ENCODE measurements at places on chromosomes 4 and X.
A peak's percentile ranks its signal among the peaks of the same experiment; 100 is the strongest.

- no peak for DNase-seq
These were observed 211.5 kb downstream of the DHX15 start for GRCh38 chr4:24372881-24373280.

GRCh38 chrX:110180176-110180927 lies 137.5 kb downstream of the AMMECR1 start:
- no peak for DNase-seq

- no peak for DNase-seq
These were observed 87.2 kb upstream of the PDE5A start for GRCh38 chr4:119715490-119716445.

- DNase-seq = peak; percentile 18
These were observed 150.3 kb downstream of the MSL3 start for GRCh38 chrX:11908371-11908770.

- DNase-seq = no peak
These were observed 51.6 kb downstream of the CLCN4 start for GRCh38 chrX:10208281-10208856.

DNA sequence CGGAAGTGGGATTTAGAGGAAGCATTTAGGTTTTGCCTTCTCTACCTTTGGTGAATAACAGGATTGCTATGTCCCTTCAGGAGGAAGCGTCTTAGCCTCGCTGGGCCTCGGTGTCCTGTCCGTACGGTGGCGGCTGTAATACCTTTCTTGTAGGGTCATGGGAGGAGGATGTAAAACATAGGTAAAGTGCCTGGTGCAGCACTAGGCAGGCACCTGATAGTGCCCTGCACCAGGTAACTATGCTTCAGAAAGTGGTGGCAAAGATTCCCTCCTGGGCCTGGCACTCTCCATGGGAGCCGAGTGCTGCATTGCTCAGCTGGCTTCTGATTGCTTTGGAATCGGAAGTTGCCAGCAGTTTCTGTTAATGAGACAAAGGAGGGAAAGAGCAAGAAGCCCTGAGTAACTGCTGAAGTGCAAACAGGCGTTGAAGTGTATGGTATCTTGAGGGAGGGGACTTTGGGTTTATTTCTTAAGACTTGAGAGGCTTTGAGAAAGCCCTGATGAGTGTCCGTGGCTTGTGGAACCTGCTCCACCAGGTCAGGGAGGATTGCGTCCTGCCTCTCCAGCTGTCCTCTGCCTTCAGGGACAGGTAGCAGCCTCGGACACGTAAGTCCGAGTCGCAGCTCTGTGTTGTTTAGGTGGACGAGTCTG lies 45.8 kb downstream of the TBC1D14 start:
- DNase-seq = no peak

DNA sequence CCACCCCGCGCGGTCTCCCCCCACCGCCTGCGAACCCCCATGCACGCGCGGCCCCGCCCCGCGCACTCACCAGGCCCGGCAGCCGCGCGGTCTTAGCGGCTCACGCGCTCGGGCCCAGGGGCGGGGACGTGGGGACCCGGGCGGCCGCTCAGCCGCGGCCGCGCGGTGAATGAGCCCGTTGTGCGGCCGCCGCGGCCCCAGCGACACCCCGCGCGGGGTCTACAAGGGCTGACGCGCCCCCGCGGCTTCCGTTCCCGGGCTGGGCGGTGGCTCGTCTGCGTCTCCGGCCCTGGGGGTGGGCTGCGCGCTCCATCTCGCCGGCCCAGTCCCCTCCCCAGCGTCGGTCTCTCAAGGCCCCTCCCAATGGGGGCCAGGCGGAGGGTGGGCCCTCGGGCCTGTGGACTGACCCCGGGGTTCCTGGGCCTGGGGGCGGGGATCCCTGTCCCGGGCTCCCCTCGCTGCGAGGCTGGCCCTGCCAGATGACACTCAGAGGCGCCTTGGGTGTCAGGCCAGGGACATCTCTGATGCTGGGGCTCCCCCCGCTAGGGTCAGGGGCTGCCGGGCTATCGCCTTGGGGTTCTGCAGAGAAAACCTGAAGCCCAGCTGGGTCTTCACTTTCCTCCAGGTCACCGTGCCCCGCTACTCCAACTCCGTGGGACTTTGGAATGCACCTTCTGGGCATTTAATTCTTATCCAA lies 4.3 kb upstream of the SLC26A1 start:
- DNase-seq = no peak

- no peak for DNase-seq
These were observed 244.5 kb upstream of the FSTL5 start for GRCh38 chr4:162408309-162408708.

GRCh38 chr4:110442309-110442708 lies 33.6 kb upstream of the ENPEP start:
- DNase-seq = no peak

DNA sequence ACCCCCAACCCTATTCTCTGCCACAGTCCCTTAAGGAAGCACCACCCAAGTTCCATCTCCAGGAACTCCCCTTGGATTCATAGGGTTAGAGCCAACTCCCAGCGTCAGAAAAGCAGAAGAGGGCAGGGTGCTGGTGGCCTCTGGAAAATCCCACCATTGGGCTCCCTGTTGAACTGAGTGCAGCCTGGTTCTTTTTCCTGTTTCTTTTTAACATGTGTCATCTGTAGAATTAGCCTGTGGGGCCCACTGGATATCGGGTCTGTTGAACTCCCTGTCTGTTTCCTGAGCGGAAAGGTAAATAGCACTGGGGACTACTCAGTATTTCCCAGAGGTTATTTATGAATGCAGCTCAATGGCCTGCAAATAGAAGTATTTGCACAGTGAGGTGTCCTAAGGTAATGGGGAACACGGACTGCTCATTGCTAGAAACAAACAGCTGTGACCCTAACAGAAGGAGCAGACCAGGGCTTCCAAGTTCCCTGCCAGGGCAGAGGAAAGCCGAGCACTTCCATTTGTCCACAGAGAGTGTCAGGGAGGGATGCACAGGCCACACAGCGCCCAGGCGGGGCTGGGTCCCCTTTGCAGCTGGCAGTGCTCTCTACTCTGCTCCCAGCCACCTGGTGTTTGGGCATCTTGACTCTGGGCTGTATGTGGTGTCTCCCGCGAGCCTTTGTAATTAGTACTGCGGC lies 102.6 kb downstream of the FHDC1 start:
- DNase-seq = no peak

DNA sequence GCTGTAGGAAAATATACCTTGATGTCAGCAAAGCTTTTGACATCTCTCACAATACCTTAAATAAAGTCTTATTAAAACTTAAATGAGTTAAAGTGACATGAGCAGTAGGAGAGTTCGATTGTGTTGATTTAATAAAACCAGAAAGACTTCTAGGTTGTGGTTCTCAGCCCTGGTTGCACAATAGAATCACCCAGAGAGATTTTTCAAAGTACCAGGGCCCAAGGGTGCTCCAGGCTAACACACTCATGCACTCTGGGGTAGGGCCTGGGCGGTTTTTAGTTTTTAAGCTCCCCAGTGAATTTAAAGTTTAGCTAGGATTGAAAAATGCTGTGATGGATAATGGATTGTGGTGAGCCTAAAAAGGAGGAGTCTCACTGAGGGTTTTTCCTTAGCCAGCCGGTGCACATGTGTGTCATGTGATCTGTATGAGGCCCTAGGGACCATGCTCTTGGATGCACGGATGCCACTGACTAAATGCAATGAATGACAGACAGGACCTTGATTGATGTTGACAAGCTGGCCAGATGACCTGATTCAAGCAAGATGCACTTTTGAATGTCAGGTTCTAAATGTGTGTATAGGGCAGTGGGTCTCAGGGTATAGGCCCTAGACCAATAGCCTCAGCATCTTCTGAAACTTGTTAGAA lies 185.0 kb downstream of the PTTG2 start:
- no peak for DNase-seq

DNA sequence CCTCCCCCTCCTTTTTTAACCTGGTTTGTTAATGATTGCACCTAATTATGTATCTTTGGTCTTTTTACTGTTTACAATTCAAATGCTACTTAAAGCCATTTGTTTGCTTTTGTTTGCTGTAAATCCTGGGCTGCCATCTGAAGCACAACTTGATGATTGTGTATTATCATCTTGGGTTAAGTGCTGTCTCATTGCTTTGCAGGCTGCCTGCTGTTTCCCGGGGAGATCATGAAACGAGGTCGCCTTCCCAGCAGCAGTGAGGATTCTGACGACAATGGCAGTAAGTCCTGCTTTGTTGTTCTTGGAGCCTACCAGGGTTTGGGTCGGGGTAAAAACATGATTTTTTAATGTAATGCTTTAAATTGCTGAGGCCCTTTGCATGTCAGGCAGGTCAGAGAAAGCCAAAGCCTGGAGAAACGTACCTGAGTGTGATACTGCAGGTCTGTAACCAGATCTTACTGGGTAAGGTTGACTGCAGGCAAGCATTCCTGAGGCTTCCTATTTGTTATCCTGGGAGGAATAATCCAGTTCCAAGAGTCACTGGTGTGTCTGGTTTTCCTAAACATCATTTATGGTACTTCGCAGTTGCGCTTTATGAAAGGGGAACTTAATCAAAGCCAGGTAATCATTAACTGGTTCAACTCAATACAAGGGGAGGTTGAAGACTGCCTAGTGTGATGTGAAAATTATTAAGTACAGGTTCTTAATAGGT lies 22.2 kb downstream of the JADE1 start:
- no peak for DNase-seq

GRCh38 chrX:153804100-153804595 lies 9.7 kb downstream of the SSR4 start:
- DNase-seq = no peak

- no peak for DNase-seq
These were observed 18.4 kb downstream of the WDFY3 start for GRCh38 chr4:84948056-84948455.

- peak; percentile 46 for DNase-seq
These were observed 95.6 kb downstream of the AFAP1 start for GRCh38 chr4:7843831-7844593.

- DNase-seq = no peak
These were observed 25.2 kb upstream of the ADD1 start for GRCh38 chr4:2818351-2818939.

DNA sequence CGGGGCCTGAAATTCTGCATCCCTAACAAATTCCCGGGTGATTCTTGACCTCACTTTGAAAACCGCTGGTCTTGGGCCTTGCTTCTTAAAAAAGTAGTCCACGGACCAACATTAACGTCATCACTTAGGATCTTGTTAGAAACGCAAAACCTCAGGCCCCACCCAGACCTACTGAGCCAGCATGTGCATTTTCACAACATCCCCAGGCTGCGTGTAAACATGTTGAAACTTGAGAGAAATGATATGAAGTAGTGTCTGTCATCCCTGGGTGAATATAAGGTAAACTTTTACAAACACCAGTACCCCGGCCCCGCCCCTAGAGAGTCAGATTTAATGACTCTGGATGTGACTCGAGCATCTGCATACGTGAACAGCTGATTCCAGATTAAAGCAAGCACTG lies 33.7 kb downstream of the SORBS2 start:
- no peak for DNase-seq

DNA sequence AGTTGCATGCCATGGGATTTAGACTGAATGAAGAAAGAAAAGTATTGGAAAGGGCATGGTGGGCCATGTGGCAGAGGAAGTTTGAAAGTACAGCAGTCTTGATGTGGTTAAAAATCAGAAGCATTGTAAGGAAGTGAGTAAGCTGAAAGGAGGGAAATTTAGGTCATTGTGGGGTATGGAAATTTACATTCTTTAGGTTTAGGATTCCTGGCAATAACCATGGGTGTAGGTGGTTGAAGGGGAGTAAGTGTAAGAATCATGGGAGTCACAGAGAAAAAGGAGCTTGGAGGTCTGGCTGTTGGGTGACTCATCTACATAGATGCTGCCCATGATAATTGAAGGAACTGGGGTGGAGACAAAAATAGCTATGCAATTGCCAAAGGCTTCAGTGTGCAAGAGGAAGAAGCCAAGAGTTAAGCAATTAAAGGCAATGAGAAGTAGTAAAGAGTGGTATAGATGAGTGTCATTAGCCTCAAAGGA lies 243.8 kb upstream of the LDB2 start:
- DNase-seq = no peak

DNA sequence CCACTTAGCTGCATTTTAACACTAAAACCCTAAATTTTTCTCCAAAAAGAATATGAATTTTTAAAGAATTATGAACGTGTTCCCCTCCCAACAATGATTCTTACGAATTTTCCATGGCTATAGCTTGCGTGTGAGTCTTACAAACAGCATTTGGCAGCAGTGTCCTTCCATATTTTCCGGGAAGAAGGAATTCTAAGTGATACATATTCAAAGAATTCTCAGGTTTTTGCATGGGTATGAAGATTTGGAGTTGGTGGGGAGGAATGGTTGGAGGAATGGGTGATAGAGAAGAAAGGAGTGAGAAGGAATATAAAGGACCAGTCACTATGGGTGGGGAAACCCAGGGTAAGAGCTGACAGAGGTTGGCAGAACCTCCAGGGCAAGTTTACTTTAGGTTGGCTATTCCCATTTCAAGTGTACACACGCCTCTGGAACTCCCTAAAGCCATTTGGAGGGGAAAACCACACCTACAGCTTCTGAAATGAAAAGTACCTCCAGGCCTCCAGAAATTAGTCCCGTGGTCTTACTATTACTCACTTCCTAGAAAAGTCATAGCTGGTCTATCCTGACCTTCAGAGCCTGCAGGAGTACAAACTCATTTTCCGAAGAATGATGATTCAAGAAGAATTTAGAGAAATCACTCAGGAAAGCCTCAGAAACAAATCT lies 420.8 kb upstream of the DIPK2B start:
- DNase-seq = no peak

GRCh38 chr4:8537041-8537461 lies 43.1 kb upstream of the GPR78 start:
- DNase-seq = no peak

DNA sequence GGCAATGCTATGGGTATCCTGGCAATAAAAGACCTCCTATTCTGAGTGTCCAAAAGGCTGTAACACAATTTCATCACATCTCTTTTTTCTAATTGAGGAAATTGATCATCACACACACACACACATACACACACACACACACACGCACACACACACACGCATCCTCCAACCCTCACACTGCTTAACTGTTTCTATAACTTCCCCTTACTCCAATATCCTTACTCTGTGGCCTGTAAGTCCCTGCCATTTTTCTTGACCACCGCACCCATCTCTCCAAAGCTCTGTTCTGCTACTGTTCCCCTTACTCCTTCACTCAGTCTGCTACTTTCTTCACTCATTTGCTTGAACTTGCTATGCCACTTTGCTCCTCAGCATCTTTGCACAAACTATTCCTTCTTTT lies 115.6 kb downstream of the AMELX start:
- DNase-seq = no peak

DNA sequence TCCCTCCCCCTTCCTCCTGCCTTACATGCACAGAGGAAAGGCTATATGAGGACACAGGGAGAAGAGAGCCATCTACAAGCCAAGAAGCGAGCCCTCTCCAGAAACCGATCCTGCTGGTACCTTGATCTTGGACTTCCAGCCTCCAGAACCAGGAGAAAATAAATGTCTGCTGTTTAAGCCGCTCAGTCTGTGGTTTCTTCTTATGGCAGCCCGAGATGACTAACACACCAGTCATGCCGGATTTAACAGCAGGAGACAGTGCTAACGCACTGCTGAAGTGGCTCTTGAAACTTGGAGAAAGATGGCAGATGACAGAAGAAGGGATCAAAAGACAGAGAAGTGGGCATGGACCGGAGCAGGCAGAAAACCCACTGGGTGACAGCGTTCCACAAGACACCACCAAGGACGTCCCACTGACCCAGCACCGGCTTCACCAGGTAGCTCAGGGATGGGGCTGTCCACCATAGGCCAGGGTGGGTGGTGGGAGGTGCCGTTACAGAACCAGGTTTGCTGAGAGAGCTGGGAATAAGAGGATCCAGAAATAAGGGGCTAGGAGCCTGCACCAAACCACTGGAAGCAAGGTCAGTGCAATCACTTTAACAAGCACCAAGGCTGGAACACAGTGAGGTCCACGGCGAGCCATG lies 6.2 kb upstream of the MAN2B2 start:
- DNase-seq = no peak

GRCh38 chr4:7788694-7789425 lies 150.8 kb downstream of the AFAP1 start:
- no peak for DNase-seq

GRCh38 chrX:115690511-115691216 lies 129.7 kb downstream of the PLS3 start:
- DNase-seq = peak; percentile 1

All from naive thymus-derived CD8-positive, alpha-beta T cell (primary cell).